BJ (cell line): ENCODE measurements at places on chromosomes 4 and X.

GRCh38 chrX:126855839-126856524 lies 36.5 kb downstream of the PRR32 start:
- DNase-seq: no peak

DNA sequence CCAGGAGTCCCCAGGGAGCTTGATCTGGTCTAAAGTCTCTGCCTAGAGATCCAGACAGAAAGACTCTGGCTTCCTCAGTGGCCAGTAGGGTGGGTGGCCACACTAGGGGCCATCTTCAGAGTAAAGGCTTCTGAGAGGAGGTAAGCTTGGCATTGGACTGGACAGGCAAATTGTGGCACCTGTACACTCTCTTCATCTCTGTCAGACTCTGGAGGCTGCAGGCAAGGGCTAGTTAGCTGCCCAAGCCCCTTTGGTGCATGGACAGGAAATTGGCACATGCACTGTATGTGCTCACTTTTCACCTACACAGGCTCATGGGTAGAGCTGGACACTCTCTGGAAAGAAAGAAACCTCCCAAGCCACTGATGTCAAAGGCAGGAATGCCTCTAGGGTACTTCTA lies 142.8 kb downstream of the PJA1 start:
- DNase-seq: no peak

DNA sequence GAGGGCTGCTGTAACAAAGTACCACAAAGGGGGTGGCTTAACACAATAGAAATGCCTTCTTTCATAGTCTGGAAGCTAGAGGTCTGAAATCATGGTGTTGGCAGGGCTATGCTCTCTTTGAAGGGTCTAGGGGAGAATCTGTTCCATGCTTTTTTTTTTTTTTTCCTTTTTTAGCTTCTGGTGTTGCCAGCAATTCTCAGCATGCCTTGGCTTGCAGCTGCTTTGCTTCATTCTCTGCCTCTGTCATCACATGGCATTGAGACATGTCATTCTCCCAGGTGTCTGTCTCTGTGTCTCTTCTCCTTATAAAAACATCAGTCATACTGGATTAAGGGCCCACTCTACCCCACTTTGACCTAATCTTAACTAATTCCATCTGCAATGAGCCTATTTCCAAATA lies 78.6 kb upstream of the BOD1L1 start:
- no peak for DNase-seq

- no peak for DNase-seq
These were observed 126.7 kb downstream of the DHRSX start for GRCh38 chrX:2374086-2374485.

DNA sequence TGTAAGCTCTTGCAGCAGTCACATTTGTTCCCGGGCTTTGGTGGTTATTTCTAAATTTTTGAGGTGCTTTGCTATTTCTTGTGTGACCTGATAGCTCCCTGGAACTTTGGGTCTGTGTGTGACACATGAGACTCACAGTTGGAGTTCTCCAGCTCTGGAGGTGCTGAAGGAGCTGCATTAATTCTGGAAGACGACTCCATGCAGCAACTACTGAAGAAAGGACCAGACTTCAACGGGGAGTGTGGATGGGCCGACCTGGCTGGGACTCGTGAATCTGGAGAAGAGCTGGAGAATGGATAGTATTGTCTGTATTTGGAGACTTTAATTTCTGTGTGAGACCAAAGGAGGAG lies 1.5 kb downstream of the MRFAP1 start:
- no peak for DNase-seq

- no peak for DNase-seq
These were observed 21.0 kb downstream of the PDK3 start for GRCh38 chrX:24485976-24486680.

- no peak for DNase-seq
These were observed 1127.8 kb upstream of the PRKX start for GRCh38 chrX:4841216-4841745.
